AML-193 (cell line): ENCODE measurements at places on chromosomes 1 and 21.

DNA sequence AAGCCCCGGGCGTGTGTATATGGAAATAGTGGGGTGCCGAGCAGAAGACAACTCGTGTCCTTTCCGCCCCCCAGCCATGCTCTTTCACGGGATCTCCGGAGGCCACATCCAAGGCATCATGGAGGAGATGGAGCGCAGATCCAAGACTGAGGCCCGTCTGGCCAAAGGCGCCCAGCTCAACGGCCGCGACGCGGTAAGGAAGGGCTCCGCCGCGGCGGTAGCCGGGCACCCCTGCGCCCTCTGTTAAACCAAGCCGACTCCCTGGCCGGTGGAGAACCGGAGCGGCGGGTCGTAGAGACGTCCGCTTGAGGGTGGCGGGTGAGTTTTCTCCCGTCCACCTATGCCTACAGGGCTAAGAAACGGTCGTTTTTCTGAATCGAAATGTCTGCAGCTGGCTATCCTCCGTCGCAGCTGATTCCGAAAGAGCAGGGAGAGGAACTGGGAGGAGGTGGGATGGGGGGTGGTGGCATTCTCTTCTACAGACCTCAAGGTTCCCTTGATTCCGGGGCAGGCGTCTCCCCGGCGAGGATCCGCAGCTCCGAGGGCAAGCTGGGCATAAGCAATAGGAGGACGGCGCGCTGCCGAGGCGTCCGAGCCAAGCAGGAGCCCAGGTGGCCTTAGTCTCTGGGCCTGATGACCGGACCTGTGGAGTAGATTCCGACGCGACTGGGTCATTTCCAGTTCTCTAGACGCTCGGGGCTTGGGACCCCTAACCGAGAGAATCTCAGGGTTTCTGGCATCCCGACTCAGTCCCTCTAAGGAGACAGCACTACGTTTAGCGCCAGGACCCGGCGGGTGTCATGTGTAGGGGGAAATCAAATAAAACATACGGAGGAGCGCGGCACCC, 856 bp downstream of the LHX9 start:
- no peak for DNase-seq

DNA sequence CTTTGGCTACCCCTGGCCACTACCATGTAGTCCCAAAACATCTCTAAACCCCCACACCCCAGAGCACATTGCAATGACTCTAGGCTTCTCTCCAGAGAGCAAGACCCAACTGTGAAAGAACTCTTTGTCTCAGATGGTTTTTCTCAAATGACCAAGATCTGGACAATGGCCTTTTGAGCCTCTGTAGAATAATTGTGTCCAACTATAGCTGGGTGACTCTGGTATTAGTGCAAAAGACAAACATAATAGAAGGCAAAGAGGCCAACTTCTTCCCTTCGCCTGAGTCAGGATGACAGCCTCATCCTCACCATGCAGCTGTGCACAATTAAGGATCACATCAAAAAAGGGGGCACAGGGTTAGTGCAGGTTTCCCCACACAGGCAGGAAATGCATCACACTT, 139.6 kb downstream of the BRINP2 start:
- no peak for DNase-seq

DNA sequence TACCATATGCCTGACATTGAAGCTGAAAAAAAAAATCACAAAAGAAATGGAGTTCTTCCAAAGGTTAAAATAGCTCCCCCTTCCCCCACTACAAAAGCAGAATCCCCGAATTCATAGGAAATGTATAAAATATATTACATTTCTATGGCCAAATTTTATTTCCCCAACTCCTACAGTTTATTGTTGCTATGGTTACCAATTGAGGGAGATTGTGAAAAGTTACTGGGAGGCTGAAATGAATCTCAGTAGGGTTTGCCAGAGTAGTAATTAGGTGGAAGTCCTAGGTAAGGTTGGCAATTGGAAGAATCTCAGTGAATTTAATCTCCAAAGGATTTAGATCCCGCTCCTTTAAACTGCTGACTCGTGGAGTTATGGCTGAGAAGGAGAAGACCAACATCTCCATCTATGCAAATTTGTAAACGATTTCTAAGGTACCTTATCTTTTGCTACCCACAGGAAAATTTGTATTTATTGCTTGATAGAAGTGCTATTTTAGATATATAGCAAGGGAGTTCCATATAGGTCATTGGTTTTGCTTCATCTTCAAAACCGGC, 282.1 kb downstream of the BACH1 start:
- DNase-seq, result no peak

- no peak for DNase-seq
Observed at GRCh38 chr1:203569490-203570318, 56.9 kb upstream of the ATP2B4 start.

DNA sequence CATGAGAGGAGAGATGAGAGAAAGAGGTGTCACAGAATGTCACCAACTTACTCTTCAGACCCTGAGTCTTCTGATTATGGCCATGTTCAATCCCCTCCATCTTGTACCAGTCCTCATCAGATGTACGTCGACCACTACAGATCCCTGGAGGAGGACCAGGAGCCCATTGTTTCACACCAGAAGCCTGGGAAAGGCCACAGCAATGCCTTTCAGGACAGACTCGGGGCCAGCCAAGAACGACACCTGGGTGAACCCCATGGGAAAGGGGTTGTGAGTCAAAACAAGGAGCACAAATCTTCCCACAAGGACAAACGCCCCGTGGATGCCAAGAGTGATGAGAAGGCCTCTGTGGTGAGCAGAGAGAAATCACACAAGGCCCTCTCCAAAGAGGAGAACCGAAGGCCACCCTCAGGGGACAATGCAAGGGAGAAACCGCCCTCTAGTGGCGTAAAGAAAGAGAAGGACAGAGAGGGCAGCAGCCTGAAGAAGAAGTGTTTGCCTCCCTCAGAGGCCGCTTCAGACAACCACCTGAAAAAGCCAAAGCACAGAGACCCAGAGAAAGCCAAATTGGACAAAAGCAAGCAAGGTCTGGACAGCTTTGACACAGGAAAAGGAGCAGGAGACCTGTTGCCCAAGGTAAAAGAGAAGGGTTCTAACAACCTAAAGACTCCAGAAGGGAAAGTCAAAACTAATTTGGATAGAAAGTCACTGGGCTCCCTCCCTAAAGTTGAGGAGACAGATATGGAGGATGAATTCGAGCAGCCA, 8.0 kb downstream of the ELOA start:
- peak; percentile 50 for DNase-seq

- DNase-seq, result no peak
Observed at GRCh38 chr1:110976089-110976488, 12.4 kb upstream of the LRIF1 start.

- DNase-seq, result no peak
Observed at GRCh38 chr1:91759076-91759475, 126.9 kb downstream of the TGFBR3 start.
